ENCODE measurements at places on chromosomes 1 and 21.

DNA sequence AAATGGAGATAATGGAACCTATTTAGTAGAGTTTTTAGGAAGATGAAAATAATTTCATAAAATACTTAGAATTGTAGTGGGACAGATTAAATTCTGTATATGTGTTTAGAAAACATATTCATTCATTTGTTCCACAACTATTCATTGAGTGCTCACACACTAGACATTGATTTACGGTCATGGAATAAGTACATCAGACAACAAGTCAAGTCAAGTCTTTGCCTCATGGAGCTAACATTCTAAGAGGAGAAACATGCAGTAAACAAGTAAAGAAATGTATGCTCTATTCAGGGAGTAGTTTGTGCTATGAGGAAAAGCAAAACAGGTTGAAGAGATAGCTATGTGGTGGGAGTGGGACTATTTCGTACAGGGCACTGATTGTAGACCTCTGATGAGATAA, 9.0 kb downstream of the BTBD19 start:
- DNase-seq = no peak

DNA sequence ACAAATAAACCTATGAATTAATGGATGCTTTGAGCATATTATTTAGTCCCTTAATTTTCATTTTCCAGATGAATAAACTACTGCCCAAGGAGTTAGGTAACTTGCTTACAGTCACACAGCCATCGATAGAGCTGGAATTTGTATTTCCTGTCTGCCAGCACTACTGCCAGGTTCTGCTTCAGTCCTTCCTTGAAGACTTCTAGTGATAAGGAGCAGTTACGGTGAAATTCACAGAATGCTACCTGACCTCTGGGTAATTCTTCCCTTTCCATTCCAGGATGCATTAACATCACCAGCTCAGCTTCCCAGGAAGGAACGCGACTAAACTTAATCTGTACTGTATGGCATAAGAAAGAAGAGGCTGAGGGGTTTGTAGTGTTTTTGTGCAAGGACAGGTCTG, 11.2 kb downstream of the CD160 start:
- no peak for DNase-seq

DNA sequence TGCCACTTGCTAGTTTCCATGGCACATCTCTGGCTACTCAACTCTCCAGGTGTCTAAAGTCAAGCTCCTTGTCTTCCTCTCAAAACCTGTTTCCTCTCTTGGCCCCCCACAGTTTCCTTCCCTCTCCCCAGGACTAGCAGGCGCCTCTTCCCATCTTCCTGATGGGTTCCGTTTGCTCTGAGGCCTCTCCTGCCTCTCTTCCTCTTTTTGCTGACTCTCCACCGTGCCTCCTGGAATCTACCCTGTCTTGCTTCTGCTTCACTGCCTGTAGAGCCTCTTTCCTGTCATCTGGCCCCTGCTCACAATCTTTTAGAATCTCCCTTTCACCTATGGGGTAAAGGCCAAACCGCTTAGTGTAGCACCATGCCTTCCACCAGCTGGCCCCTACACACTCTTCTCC, 21.8 kb upstream of the LHX4 start:
- no peak for DNase-seq

DNA sequence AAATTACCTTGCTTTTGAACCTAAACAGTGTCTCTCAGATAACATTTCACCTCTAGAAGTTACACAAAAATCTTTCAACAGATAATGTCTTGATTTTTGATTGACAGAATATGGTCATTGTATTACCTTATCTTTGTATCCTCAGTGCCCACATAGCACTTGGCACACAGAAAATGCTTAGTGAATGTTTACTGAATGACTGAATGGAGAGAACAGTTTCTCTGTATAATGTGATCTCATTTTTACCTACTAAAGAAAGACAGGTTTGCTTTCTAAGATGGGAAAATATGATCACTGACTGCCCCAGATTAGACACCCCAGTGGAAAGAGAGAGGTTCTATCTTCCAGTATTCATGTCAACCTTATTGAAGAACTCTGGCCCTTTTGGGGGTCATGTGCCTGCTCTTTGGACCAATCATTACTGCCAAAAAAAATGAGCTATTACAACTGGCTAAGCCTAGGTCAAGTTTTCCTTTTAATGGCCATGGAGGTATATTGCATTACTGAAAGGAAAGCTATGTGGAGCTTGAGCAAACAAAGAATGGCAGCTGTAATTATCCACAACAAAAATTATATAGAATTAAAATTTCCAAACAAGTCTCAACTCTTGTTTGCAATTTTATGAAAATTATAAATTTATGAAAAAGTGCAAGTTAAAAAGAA, 117.4 kb downstream of the MAGI3 start:
- no peak for DNase-seq

DNA sequence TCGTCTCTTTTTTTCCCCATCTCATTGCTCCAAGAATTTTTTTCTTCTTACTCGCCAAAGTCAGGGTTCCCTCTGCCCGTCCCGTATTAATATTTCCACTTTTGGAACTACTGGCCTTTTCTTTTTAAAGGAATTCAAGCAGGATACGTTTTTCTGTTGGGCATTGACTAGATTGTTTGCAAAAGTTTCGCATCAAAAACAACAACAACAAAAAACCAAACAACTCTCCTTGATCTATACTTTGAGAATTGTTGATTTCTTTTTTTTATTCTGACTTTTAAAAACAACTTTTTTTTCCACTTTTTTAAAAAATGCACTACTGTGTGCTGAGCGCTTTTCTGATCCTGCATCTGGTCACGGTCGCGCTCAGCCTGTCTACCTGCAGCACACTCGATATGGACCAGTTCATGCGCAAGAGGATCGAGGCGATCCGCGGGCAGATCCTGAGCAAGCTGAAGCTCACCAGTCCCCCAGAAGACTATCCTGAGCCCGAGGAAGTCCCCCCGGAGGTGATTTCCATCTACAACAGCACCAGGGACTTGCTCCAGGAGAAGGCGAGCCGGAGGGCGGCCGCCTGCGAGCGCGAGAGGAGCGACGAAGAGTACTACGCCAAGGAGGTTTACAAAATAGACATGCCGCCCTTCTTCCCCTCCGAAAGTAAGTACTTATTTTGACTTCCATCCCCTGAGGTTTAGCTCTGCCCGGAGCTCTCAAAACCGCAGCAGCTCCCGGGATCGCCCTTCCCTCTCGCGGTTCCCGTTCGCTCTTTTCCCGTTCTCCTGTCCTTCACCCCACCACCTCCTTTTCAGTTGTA, 1.5 kb downstream of the TGFB2 start:
- DNase-seq = no peak

DNA sequence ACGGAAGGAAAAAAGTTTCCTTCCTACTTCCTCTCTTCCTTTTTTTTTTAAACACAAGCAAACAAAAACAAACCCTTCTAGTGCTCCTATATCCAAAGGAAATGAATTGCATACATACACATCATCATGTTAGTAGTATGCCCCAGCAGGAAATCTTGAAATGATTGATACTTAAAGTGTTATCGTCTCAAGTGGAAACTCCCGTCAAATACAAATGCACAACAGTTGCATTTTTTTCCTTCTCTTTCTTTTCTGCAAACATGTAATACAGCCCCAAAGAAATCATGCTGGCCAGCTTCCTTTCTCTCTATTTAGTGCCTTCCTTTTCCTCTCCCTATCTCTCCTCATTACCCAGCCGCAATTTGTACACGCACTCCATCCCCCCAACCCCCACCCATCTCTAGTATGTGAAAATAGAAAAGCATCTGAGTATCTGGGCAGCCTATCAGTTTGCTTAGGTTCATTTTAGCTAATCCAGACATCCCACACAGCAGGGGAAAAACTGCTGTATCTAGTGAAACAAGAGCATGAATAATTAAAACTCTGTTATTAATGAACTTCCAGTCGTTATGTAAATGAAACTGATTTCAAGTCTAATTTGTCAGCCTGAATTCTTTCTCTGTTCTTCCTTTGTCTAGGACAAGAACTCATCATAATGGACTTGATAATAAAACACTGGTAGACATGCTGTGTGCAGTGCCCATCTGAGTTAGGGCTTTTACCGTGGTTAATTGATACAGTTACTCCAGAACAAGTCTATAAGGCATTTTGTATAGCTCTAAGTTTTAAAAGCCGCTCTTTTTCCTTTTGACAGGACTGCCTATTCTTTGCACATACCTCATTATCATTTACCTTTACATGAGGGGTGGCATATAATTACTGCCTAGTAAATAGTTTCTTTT, 336.5 kb upstream of the ADGRL2 start:
- no peak for DNase-seq

- DNase-seq = no peak
These were observed 200.5 kb downstream of the CAMTA1 start for GRCh38 chr1:6985549-6986276.

GRCh38 chr1:167109125-167109524, 15.2 kb downstream of the STYXL2 start:
- DNase-seq = no peak

DNA sequence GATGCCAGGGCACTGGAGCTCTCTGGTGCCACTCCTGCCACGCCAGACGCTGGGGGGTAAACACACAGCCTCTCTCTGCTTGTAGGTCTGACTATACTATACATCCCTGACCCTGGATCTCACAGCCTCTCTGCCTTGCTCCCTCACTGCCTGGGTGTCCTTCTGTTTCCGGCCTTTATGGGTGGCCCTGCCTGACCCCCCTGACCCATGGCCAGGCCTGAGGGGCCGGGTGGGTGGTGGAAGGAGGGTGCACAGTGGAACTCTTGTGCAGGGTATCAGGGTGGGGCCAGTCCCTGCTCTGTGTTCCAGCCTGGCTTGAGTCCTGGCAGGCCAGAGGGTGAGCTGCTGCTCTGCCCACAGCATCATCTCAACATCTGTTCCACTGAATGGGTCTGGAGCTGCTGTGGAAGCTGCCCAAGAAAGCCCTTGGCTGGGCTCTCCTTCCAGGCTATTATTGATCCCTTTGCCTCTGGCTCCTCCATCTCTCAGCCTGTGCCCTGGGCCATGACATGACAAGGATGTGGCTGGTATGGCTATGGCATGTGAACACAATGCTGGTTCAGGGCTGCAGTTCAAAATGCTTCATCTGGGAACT, 17.2 kb upstream of the SYNC start:
- DNase-seq = no peak

GRCh38 chr1:82423174-82423815, 622.6 kb downstream of the ADGRL2 start:
- DNase-seq = no peak

GRCh38 chr21:45151445-45152160, 77.2 kb downstream of the ADARB1 start:
- no peak for DNase-seq

DNA sequence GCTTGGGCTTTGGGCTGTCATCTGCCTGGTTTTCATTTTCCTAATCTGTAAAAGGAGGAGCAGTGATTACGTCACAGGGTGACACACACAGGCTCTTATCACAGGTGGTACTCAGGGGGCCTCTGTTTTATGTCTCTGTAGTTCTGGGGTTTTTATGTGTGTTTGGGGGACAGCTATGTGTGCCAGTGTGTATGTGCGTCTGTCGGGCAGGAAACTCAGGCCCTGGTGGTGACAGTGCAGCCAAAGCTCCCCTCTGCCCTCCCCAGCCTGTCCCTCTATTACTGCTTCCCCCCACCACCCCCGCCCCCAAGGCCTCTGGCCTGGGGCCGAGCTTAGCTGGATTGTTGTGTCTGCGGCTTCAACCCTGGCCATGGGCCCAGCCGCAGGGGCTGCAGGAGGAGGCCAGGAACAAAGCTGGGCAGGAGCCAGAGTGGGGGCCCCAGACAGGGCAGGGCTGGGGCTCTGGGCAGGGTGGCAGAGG, 13.3 kb downstream of the MFAP2 start:
- no peak for DNase-seq

- no peak for DNase-seq
These were observed 11.2 kb downstream of the MEF2D start for GRCh38 chr1:156489166-156489934.

- DNase-seq = no peak
These were observed 28.3 kb upstream of the IFI44L start for GRCh38 chr1:78591971-78592370.

DNA sequence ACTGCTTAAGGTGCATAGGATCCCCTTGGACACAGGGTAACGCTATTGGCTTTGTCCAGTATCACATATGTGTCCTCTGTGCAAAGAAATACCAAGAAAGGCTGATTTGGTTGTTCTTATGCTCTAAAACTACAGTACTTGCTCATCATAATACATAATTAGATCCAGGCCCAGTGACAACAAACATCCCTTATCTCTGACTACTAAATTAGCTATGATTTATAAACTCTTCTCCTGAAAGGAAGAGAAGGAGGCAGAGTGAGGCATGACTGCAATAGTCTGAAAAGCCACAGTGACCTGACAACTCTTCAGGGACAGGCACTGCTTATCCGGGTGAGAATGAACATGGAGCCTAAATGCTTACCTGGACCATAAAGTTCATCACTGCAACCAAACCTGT, 30.7 kb downstream of the MGST3 start:
- no peak for DNase-seq

GRCh38 chr1:9128520-9129265, at the start of gene GPR157:
GPR157 (minus strand) TSS chr1:9129102; CDS start chr1:9129027, 75 bp downstream.
- DNase-seq = peak; percentile 47

GRCh38 chr21:36555199-36555800, 75.4 kb upstream of the CLDN14 start:
- DNase-seq = no peak

DNA sequence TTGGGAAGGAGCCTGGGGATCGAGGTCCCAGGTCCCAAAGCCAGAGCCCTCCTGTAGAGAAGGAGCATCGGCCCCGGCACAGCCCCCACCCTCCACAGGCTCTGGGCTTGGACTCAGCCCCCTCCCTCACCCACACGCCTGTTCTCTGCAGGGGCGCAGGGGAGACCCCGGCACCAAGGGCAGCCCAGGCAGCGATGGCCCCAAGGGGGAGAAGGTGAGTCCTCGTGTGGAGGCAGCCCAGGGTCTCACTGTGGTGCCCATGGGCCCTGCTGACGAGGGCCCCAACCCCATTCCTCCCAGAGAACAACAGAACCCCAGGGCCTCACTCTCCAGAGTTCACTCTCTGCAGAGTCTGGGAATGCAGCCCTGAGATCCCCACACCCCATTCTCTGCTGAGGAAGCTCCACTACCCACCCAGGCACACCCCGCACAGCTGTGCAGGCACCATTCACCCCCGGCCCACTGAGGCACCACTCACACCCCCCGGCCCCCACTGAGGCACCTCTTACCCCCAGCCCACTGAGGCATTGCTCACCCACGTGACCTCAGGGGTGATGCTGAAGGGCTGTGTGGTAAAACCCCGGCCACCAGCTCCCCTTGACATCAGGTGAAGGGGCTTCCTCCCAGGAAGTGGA, 21.8 kb downstream of the COL6A2 start:
- no peak for DNase-seq

Data from stimulated activated CD8-positive, alpha-beta memory T cell treated with anti-CD3 and anti-CD28 coated beads, Interleukin-4, amount 100 ng/mL, for 4 hours (primary cell).